ENCODE measurements at places on chromosomes 3 and 15.

GRCh38 chr3:12768579-12769527, 9.8 kb upstream of the TMEM40 start:
- no peak for DNase-seq

DNA sequence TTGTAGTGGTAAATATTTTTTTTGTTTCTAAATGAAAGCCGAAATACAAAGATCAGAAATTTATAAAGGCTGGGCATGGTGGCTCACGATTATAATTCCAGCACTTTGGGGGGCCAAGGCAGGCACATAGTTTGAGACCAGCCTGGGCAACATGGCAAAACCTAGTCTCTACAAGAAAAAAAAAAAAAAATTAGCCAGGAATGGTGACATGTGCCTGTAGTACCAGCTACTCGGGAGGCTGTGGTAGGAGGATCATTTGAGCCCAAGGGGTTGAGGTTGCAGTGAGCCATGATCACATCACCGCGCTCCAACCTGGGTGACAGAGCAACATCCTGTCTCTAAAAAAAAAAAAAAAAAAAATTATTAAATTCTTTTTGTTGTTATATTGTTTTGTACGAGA, 6.9 kb downstream of the DENND4A start:
- no peak for DNase-seq

- DNase-seq = no peak
These were observed 595.2 kb downstream of the ZIC1 start for GRCh38 chr3:148004331-148004730.

DNA sequence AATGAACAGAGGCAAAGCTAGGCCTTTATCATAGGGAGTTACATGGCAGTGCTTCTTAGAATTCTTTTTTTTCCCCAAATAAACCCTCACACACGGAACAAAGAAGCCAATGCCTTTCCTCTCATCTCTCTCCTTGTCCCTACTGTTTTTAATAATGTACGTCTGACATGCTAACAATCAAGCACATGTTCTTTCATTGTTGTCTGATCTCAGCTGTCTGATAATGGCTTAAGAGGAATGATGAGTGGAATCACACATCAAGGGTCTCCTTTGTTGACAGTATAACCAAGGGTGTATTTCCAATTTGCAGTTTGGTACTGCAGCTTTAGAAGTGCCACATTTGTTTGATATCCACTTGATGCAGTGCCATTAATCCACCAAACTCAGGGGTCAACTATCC, 34.8 kb upstream of the EPHA3 start:
- no peak for DNase-seq

DNA sequence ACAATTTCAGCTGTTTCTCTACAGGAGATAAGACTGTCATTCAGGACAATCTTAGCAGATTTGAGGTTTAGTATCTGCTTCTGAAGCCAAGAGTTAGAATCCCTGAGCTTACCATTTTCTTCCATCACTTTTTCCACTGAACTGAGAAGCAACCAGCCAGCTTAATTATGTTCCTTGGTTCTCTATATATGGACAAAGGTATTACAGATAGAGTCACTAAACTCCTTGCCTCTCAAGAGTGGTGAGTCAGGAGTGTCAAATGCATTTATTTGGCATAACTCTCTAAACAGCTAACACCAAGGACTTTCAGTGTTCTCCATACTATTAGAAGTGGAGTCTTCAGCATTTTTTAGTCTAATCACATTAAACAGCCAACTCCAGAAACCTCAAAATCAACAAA, 239.3 kb downstream of the ALCAM start:
- DNase-seq = no peak

- peak; percentile 39 for DNase-seq
These were observed 56.5 kb downstream of the DCLK3 start for GRCh38 chr3:36707623-36708409.

- no peak for DNase-seq
These were observed 55.0 kb upstream of the NR2E3 start for GRCh38 chr15:71755092-71755970.

GRCh38 chr15:38560456-38560926, 4.1 kb downstream of the RASGRP1 start:
- no peak for DNase-seq

DNA sequence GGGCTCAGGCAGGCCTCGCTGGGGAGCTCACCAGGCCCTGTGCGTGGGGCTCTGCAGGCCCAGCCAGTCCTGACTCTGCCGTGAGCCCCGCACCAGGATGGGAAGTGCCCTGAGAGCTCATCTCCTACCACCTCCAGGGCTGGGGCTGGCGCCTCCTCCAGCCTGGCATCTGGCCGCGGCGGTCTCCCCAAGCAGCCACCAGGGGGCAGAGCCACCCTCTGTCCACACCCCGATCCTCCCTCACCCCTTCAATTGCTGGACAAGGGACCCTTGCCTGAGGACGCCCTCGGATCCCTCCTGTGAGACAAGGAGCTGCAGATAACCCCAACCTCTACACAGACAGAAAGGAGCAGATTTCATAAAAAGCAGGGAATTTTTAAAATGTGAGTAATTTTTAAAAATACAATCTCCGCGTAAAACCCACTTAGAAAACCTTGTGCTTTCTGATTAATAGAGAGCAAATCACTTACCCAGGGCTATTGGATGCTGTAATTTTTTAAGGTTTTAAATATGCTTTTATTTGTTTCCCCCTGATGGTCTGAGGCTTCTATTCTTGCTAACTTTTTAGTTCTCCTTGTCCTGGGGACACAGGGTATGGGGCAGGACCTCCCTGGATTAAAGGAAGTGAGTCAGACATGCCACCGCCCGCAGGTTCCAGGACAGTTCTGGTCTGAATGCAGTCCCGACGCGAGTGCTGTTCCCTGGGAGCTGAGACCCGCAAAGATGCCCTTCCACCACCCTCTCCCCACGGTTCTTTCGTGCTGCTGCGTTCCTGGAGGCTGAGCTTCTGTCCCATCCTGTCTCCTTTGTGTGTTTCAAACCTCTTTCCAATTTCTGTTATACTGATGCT, 52.3 kb upstream of the CHRNA7 start:
- peak; percentile 32 for DNase-seq

GRCh38 chr15:100385300-100386050, 43.7 kb upstream of the ADAMTS17 start:
- no peak for DNase-seq

DNA sequence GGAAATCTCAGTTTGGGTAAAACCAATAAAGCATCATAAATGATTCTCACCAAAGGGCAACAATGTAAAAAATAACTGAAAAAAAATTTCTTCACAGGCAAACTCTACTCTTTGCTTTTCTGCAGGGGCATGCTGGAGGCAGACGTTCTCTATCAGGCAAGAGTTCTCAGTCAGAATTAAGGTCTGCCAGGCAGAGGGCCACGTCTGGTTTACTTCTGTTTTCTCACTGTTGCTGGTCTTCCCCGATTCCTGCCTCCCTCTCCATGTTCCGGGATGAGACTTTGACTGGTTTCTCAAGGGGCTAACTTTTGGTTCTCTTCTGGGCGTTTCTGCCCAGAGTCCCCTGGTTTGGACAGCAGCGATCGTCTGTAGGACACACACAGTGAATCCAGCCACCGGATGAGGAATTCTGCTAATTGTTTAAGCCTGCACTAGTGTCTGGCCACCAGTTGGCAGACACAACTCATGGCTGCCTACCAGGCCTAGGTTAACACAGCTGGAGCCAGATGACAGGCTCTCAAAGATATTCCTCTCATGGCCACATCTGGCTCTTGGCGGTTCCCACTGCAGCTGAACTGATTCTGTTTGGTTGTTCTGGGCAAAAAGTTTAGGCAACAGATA, 273.1 kb downstream of the FOXP1 start:
- no peak for DNase-seq

- DNase-seq = no peak
These were observed 65.7 kb upstream of the CMTM7 start for GRCh38 chr3:32325927-32326326.

DNA sequence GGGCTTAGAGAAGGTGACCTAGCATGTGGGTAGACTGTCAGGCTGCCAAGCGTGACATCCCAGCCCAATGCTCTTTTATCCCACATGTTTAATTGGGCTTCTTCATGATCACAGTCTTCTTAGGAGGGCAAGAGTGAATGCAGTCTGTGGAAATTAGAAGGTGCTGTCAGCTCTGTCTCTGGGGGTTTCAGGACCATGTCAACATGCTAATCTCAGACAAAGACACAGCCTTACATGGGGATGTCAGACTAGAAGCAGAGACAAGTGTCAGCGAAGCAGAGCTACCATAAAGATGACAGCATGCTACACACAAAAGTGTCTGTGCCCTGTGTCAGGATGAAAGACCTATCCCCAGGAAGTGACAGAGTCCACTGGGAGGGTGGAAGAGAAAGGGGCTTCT, 120.1 kb upstream of the SLC25A36 start:
- no peak for DNase-seq

DNA sequence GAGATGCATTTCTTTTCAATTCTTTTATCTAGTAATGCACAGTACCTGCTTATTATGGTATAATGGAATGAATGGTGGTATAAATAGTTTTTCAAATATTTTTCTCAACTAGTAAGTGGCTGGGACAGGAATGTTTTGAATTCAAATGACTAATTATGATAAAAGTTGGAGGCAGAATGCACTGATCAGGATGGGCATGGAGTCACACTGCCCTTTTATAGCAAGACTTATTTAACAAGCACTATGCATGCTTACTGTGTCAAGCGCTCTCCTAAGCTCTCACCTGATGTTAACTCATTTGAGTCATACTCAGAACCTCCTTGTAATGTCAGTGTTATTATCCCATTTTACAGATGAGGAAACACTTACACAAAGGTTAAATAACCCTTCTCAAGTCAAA, 221.8 kb downstream of the FEZF2 start:
- no peak for DNase-seq

DNA sequence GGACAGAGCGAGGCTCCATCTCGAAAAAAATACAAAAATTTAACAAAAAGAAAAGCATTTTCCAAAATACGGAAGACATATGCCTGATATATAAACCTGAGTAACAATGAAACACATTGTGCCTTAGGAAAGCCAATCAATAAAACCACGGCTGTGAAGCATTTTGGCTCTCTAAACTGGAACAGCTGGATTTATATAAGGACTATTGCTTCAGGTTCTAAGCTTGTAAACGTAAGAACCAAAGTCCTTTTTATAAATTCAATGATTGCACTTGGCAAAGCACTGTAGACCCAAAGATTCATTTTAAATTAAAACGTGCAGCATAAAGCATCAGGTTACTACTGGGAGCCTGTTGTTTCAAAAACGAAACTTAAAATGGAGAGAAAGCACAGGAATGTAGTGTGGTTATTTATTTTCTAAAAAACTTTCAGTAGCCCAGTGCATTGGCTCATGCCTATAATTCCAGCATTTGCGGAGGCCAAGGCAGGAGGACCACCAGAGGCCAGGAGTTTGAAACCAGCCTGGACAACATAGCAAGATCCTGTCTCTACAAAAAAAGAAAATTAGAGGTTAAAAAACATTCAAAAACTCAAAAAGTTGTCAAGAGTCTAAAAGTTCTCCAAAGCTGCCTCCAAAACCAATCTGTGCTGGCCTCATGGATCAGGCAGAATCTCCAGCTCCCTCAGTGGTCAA, 61.5 kb downstream of the USF3 start:
- DNase-seq = no peak

GRCh38 chr3:181230258-181230657, 240.7 kb upstream of the DNAJC19 start:
- DNase-seq = no peak

GRCh38 chr3:45178183-45179023, 32.2 kb upstream of the CDCP1 start:
- DNase-seq = no peak

DNA sequence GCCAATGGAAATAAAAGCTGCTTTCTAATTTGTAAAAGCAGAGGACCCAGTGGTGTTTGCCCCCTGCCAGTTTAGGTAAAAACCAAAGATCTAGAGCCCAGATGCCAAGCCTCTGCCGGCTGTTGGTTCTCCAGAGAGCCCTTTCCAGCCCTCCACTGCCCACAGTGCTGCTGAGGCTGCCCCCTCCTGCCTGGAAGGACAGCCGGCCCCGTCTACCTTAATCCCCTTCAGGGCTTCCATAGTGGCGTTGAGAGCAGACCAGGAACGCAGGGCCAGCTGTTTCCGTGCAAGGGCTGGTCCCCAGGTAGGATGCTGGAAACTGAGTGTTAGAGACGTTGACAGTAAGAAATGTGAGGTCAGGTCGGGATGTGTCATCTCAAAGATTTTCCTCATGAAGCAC, 6.9 kb downstream of the ST8SIA2 start:
- DNase-seq = no peak

- no peak for DNase-seq
These were observed 1.5 kb upstream of the PPM1M start for GRCh38 chr3:52243791-52244628.

- DNase-seq = no peak
These were observed at the start of gene UBAP1L for GRCh38 chr15:65115086-65115485. TSS of gene UBAP1L (minus strand) at chr15:65115200. CDS start at chr15:65106215, 8,985 bp downstream.

GRCh38 chr3:109093561-109093960, 24.4 kb downstream of the MORC1 start:
- DNase-seq = no peak

GRCh38 chr3:39727415-39727814, 82.0 kb upstream of the MYRIP start:
- no peak for DNase-seq

- no peak for DNase-seq
These were observed 275.7 kb upstream of the CTNNB1 start for GRCh38 chr3:40923651-40924050.

DNA sequence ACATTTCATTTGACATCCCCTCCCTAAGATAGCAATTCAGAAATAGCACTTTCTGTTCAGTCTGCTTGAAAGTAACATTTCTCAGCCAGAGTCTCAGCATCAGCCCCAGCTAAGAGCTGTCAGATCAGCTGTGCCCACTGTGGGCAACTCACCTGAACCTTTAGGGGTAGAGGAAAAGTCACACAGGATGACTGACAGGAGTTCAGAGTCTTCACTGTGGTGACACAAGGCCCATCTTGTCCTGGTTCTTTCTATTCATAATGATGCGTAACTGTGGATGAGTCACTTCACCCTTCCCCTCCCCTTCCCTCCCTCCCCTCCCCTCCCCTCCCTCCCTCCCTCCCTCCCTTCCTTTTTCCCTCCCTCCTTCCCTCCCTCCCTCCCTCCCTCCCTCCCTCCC, 96.1 kb upstream of the RASGRP1 start:
- no peak for DNase-seq

- DNase-seq = no peak
These were observed 87.6 kb downstream of the NEK11 start for GRCh38 chr3:131114256-131114655.

DNA sequence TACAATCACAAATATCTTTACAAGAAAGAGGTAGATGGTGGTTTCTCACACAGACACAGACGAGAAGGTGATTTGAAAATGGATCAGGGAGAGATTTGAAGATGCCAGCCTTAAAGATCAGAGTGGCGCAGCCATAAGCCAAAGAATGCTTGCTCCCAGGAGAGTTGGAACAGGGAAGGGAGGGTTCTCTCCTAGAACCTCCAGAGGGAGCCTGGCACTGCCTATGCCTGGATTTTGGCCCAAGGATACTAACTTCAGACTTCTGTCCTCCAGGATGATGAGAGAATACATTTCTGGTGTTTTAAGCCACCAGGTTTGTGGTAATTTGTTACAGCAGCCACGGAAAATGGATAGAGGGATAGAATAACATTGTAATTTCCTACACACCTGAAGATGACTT, 279.1 kb downstream of the FAM43A start:
- no peak for DNase-seq

- DNase-seq = no peak
These were observed 70.4 kb upstream of the CRTC3 start for GRCh38 chr15:90459368-90459767.

- DNase-seq = no peak
These were observed 45.9 kb upstream of the APEH start for GRCh38 chr3:49628249-49628648.

All from HCT116 (cell line).